ENCODE measurements at places on chromosomes 2 and 18.
A peak's percentile ranks its signal among the peaks of the same experiment; 100 is the strongest.

DNA sequence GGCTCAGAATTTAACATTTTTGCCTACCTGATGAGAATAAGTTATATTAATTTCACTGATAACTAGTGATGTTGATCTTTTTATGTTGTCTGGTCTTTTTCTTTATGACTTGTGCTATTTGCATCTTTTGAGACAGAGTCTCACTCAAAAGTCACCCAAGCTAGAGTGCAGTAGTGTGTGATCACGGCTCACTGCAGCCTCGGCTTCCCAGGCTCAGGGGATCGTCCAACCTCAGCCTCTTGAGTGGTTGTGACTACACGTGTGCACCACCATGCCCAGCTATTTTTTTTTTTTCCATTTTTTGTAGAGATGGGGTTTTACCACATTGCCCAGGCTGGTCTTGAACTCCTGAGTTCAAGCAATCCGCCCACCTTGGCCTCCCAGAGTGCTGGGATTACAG lies 7.5 kb downstream of the SMCHD1 start:
- DNase-seq = no peak

GRCh38 chr2:127039387-127040031 lies 67.4 kb downstream of the BIN1 start:
- DNase-seq = no peak

DNA sequence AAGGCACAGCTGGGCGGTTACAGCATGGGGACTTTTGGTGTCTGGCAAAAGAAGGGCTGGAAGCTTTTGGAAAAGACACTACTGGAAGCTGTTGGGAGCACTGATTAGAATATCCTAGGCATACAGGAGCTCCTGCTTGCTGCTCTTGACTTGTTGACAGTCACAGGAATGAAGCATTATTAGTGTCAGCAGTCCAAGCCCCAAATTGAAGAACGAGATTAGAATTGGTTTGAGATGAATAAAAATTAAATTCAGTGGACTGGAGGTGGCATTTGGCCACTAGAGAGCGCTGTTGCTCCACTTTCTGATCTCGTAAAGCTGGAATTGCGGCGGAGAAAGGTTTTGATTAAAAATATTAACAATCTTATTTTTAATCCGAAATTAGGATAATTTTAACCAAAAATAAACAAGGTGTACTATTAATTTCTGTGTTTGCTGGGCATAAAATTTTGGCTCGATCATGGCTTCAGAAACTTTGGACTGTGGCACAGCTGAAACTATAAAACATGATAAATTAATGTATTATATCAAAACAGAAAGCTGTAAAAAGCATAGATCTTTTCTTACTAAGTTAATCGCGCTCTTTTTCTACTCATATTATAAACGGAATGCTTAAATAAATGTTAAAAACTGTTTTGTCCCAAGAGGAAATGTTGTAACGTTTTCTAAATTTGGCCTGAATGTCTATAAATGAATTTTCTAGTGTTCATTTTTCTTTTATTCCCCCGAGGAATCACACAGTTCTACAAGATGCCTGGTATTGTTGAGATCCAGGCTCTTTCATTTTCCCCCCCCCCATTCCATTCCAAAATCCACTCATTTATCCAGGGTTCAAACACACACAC lies 2.4 kb upstream of the HOXD8 start:
- DNase-seq = peak; percentile 14

DNA sequence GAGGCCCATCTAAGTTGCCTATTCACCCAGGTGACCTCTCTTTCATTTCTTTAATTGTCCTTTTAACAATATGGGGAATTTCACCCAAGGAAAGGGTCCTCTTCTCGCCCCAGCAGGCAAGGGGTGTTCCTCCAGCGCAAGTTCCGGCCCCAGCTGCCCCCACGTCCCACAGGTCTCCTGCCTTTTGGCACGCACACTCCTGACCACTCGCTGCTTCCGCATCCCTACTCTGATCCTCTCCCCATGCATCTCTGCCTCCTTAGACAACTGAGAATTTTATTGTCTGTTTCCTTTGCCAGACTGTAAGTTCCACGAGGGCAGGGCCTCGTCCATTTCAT lies 684 bp upstream of the ARPC2 start:
- no peak for DNase-seq

DNA sequence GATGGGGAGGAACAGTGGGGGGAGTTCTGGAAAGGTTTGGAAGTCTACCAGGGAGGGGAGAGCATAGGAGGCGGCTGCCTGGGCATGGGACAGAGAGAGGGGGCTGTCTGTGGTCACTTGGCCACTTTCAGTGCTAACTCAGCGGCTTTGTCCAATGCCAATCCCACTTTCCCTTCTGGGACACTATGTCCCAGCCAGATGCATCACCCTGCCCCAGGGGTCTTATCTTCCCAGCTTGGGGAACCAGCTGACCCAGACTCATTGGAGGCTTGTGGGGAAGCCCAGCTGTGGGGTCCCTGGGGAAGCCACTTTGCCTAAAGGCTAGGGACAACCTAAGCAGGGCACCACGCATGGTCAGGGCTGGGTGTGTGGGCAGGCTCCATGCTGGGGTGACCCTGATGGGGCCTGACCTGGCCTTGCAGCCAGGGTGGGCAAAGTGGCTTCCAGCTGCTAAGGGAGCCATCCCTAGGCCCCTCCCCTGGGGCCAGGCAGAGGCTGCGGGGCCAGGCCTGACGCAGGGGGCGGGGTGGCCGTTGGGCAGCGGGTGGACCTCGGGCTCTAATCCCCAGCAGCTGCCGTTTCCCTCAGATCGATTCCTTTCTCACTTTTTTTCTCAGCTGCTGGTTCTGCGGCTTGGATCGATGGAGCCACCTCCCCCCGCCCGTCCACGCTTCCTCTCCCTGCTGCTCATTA lies 1.6 kb upstream of the ASIC4 start:
- DNase-seq = no peak

- DNase-seq = no peak
Observed at GRCh38 chr18:23324056-23324811, 128.9 kb upstream of the RIOK3 start.

- DNase-seq = no peak
Observed at GRCh38 chr2:219457784-219458369, 23.2 kb downstream of the SPEG start.

DNA sequence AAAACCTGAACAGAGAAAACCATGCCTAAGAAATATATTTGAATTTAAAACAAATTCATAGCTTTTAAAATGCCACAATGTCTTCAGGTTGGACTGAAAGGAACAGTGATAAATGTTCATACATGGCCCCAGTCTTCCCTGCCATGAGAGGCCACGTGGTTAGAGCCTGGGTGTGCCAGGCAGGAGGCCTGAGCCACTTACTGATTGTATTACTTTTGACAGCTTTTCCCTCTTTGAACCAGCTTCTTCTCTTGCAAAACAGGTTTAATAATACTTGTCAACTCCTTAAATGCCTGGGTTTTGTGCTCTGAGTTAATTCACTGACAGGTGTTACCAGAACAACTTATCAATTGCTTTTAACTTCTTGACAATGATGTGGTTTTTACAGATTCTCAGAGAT lies 27.0 kb downstream of the RBKS start:
- no peak for DNase-seq

DNA sequence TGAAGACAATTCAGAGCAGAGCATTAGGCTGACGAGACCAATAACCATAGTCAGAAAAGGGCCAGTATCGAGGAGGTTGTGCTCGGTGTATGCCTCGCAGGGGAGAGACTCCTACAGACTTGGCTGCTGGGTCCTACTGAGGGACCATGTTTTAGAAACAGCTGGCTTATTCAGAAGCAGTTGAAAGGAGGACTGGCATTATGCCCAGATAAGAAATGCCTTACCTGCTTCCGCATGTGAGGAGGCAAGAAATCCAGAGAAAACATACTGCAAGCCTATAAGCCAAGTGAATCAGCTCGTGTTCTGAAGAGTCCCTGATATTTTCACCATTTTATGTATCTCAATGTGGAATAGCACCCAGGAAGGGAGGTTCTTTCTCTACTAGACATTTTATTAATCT lies 434.7 kb downstream of the GRB14 start:
- no peak for DNase-seq

DNA sequence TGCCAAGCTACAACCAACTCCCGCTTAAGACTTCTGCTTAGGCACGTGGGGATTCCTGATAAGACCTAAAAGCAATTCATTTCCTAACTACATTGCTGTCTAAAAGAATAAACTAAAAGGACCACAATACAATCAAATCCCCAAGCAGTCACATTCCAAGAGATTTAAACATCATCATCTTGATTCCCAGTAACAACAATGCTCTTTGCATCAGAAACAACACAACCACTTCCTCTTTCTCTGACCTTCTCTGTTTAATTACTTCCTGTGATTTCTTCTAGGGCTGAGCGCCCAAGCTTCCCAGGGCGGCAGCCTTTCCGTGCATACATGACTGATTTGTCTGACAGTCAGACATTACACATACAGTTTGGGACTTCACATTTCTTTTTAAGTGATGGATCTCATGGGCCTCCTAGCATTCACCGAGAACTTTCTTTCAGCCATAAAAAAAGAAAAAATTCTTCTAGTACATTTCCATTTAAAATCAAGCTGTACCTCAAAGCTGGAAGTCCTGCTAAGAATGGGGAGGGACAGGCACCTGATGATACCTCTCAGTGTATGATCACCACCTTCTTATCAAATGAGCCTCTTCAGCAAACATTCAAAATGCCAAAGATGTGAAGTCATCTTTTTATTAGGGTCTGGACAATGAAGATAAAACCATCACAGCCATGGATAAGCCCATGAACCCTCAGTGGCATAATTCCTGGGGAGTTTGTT lies 11.5 kb downstream of the SPRED2 start:
- DNase-seq = no peak

- DNase-seq = no peak
Observed at GRCh38 chr18:45838302-45839070, 13.0 kb downstream of the SIGLEC15 start.

GRCh38 chr2:23801396-23801795 lies 125.5 kb downstream of the ATAD2B start:
- no peak for DNase-seq

DNA sequence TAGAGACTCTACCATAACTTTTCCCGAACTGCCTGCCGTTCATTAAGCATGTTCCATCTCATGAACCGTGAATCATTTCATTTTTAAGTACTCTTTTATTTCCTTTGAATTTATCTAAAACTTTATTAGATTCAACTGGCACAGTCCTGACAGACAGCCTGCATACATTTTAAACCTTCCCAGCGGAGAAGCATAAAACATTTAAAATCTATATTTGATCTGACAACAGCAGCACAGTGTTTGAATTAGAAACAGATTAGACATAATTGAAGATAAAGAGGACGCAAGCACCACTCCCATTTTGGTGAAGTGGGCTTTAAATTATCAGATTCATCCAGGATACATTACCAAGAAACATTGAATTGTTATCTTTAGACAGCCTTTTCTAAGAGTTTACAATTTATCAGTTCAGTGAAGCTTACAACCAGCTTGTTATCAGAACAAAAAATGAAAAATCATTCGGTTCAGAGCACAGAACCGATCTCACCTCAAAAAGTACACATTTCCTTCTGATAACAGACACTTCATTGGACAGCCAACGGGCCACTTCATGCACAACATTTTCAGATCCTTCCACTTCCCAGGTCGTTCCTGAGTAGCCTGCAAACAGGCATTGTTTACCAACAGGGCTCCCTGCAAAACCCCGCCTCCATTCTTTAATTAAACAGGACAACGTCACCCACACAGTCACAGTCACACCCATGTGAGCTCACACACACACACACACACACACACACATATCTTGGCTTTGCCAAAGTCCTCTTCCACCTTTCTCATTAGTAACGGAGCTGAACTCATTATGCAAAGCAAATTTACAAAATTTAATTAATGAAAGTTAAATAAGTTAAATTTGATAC lies 171.2 kb downstream of the SP3 start:
- DNase-seq = no peak

DNA sequence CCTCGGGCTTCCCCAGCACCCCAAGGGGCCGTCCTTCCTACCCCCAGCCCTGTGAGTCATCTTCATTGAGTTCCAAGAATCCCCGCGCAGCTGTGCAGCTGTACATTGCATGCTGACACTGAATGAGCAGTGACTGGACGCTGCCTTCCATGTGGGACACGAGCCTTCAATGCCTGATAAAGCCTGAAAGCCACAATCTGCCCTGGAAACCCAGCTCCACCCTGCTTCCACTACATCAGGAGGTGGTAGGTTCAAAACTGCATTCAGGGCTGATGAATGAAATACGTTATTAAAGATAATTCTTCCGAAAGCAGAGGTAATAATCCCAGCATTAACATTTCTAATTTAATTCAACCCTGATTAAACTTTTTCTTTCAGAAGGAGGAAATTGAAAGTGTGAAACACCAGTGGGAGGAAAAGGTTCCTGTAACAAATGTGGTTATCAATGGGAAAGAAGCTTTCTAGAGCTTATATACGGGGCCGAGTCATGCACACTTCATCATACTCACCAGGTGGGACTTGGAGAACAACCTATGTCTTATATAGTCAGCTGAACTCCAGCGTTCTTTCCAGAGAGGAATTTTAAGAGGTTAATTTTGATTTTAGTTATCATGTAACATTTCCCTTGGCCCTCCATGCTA lies 360.1 kb downstream of the LPIN1 start:
- no peak for DNase-seq

DNA sequence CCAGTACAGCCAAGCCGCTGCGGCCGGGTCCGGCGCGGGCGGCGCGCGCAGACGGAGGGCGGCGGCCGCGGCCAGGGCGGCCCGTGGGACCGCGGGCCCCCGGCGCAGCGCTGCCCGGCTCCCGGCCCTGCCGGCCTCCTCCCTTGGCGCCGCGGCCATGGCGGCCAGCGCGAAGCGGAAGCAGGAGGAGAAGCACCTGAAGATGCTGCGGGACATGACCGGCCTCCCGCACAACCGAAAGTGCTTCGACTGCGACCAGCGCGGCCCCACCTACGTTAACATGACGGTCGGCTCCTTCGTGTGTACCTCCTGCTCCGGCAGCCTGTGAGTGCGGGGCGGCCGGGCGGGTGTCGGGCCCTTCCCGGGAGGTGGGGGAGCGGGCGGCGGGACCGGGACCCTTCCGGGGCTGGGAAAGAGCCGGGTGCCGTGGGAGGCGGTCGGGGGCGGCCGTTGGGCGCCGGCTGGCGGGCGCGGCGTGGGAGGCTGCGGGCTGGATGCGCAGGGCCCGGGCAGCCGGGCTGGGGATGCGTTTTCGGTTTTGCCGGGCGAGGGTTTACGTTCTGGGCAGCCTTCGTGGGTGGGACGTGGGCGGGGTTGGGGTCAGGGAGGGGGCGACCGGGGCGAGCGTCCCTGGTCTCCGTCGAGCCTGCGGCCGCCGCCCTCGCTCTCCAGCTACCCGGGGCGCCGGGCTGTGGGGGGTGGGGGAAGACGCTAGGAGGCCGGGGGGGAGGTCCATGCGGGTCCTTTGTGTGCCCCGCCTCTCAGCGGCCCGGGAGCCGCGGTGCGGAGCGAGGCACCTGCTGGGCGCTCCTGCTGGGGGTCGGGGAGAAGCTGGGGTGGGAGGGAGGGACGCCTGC lies 537 bp downstream of the AGFG1 start:
- DNase-seq = no peak

DNA sequence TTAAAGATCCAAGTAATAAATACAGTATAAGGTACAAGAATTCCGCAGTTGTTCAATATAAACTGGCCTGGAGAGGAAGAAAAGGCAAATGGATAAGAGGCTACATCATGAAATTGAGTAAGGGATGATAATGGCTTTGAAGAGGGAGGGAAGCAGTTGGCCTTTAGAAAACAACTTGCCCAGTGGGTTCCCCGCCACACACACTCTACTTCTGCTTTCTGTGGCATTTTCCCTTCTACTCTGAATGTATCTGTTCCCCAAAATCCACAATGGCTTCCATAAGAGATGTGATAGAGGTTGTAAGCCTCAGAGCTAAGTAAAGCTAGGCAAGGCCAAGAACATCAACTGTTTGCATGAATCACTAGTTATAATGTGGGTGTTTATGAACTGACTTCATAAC lies 221.3 kb downstream of the MBD2 start:
- DNase-seq = no peak

- DNase-seq = no peak
Observed at GRCh38 chr18:76619261-76619620, 124.2 kb upstream of the ZNF516 start.

Data from NCI-H2081 treated with DMSO at 0.1 percent for 48 hours (cell line).